ENCODE measurements at places on chromosomes 4 and X.

- no peak for DNase-seq
Observed at GRCh38 chr4:63302078-63302477, 1107.2 kb downstream of the TECRL start.

GRCh38 chr4:110198435-110199416 is at the start of gene ELOVL6:
Gene ELOVL6, minus strand, starts transcription at chr4:110198615. Its CDS starts 280 bp downstream, at chr4:110198335.
- peak; percentile 81 for DNase-seq

- DNase-seq, result no peak
Observed at GRCh38 chr4:87542734-87543312, 13.6 kb upstream of the SPARCL1 start.

DNA sequence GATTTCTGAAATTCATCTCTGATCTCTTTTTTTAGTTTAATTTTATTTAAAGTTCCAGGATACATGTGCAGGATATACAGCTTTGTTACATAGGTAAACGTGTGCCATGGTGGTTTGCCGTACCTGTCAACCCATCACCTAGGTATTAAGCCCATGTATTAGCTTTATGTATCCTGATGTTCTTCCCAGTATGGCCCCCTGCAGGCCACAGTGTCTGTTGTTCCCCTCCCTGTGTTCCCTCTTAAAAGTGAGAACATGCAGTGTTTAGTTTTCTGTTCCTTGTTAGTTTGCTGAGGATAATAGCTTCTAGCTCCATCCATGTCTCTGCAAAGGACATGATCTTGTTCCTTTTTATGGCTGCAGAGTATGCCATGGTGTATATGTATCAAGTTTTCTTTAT is 153.2 kb downstream of the RAPGEF2 start:
- no peak for DNase-seq

DNA sequence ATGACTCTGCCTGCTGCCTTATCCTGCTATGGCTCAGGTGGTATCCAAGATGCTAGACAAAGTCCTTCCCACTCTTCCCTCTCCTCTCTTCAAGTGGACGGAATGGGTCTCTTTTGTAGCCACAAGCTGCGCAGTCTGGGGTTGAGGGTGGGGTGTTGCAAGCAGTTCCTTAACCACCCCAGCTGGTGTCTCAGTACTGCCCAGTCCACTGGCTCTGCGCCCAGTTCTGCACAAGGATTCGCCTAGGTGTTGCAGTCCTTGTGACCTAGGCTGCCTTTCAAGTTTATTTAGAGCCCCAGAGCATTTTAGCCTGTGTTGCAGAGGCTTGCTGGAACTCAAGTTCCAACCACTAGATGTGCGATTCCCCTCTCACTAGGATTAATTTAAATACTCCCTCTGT is 120.7 kb downstream of the NEXMIF start:
- DNase-seq, result no peak

DNA sequence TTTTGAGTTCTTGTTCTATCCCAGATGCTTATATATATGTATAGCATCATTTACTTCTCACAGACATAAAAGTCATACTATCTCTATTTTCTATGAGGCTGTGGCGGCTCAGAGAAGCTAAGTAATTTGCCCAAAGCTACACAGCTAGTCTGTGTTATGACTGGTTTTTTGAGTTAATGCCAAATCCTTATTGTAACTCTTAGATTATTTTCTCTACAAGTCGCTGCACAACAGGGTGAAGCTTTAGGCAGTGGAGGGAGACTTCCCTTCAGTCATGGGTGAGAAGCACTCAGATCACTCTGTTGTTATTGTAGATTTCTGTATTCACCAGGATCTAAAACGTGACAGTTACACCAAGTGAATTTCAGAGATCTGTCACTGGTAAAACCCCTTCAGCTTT is 48.1 kb downstream of the WWC2 start:
- no peak for DNase-seq

DNA sequence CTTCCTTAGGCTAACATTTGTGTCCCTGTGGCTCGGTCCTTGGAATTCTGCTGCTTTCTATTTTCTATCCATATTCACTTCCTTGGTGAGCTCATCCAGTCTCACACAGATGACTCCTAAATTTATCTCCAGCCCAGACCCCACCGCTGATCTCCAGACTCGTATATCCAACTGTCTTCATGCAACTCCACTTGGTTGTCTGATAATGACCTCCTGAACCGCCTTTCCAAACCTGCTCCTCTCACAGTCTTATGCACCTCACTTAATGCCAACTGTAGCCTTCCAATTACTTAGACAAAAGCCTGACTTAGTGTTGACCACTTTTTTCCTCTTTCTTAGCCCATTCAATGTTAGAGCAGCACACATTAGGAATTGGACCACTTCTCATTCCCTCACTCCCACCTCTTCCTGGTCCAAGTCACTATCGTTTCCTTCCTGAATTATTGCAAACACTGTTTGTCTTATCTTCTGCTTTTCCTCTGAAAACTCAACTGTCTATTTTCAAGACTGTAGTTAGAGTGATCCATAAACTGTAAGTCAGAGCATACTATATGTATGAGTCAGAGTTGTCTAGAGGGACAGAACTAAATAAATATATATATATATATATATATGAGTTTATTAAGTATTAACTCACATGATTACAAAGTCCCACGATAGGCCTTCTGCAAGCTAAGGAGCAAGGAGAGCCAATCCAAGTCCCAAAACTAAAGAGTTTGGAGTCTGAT is 292.5 kb downstream of the UNC5C start:
- DNase-seq, result no peak

- no peak for DNase-seq
Observed at GRCh38 chr4:182413550-182413949, 170.3 kb downstream of the TENM3 start.

DNA sequence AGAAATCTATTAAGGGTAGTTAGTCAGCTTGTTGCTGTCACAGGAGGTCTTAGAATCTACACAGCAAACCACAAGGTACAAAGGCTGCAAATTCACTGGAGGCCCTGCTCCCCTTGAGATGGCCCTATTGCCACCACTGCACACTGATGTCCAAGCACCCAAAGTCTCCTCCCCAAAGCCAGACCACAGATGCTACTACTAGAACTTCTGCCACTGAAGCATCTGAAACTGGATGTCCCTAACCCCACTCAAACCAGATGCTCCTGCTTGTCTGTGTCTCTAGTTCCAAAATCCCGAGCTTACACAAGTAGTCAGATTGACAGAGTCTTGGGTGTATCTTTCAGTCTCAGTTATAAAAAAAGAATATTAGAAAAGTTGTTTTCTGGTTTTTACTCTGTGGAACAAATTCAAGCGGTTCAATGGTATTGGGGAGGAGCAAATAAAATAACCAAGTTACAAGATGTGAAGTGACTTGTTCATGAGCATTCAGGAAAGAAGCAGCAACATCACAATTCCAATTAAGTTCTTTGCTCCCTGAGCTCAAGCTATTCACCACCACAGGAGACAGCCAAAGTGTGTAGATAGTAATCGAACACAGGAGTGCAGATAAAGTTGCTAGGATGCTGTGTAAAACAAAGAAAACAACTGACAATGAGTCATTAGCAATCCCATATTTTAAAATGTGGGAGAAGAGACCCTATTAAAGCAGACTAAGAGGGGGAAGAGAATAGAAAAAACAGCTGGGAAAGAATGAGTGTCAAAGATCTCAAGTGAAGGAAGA is 352.3 kb downstream of the PDGFC start:
- no peak for DNase-seq

- no peak for DNase-seq
Observed at GRCh38 chr4:168715896-168716295, 219.0 kb downstream of the PALLD start.

- peak; percentile 69 for DNase-seq
Observed at GRCh38 chrX:22686138-22686541, 313.6 kb upstream of the DDX53 start.

- no peak for DNase-seq
Observed at GRCh38 chrX:45859407-45859806, 658.7 kb upstream of the DIPK2B start.

DNA sequence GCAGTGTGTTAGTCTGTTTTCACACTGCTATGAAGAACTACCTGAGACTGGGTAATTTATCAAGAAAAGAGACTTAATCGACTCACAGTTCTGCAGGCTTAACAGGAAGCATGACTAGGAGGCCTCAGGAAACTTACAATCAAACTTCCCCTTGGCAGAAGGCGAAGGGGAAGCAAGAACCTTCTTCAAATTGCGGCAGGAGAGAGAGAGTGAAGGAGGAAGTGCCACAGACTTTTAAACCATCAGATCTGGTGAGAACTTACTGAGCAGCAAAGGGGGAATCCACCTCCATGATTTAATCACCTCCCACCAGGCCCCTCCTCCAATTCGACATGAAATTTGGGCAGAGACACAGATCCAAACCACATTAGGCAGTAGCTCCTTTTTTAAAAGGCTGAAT is 59.2 kb upstream of the LEF1 start:
- DNase-seq, result no peak

- DNase-seq, result peak; percentile 48
Observed at GRCh38 chrX:153883163-153883843, 2.7 kb downstream of the L1CAM start.

- no peak for DNase-seq
Observed at GRCh38 chr4:152334931-152335330, 201.0 kb downstream of the FBXW7 start.

- DNase-seq, result no peak
Observed at GRCh38 chr4:133801883-133802282, 399.7 kb downstream of the PABPC4L start.

DNA sequence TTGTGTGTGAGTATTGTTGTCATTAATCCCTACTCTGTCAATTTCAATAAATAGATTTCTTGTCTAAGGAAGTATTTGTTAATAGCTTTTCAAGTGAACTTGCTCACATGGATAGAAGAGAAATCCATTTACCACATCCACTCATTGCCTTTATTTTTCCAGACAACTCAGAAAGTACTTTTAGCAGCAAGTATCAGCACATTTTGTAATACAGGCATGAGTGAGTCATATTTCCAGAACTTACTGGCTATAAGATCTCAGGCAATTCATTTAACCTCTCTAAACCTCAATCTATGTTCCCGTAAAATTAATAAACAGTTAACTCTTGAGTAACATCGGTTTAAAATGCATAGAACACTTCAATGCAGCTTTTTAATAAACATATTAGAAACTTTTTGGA is 317.9 kb upstream of the PCDH7 start:
- DNase-seq, result no peak

DNA sequence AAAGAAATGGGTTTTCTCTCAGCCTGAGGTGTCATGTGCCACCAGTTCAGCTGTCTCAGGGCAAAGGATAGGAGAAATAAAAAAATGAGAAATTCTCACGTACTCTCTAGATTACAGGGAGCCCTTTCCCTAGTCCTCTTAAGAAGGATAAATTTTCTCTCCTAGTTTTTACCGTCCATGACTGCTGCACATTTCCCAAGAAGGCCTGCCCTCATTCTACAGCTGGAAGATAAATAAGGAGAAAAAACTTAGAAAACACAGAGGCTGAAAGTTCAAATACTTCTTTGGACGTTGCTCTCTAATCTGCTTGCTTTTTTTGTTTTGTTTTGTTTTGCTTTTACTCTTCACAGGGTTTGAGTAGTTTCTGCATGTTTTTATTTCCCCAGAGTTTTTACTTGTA is 211.9 kb downstream of the DCAF12L2 start:
- DNase-seq, result no peak

GRCh38 chr4:156710365-156711192 is 261.0 kb downstream of the PDGFC start:
- no peak for DNase-seq

DNA sequence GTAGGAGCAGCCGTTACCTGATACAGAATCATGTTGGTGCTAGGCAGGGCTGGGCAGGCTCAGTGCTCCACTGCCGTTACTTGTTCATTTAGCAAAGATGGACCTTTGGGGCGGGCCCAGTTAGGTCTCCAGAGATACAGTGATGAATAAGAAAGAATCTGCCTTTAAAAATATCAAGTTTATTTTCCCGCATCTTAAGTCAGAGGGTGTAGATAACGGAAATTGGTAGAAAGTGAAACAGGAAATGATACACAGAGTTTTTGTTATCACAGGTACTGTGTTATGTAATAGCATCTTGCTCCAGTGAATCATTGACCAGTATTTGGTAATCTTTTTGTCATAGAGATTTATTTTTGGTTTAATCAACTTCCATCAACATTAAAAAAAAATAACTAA is 5.5 kb downstream of the TMEM131L start:
- DNase-seq, result no peak

DNA sequence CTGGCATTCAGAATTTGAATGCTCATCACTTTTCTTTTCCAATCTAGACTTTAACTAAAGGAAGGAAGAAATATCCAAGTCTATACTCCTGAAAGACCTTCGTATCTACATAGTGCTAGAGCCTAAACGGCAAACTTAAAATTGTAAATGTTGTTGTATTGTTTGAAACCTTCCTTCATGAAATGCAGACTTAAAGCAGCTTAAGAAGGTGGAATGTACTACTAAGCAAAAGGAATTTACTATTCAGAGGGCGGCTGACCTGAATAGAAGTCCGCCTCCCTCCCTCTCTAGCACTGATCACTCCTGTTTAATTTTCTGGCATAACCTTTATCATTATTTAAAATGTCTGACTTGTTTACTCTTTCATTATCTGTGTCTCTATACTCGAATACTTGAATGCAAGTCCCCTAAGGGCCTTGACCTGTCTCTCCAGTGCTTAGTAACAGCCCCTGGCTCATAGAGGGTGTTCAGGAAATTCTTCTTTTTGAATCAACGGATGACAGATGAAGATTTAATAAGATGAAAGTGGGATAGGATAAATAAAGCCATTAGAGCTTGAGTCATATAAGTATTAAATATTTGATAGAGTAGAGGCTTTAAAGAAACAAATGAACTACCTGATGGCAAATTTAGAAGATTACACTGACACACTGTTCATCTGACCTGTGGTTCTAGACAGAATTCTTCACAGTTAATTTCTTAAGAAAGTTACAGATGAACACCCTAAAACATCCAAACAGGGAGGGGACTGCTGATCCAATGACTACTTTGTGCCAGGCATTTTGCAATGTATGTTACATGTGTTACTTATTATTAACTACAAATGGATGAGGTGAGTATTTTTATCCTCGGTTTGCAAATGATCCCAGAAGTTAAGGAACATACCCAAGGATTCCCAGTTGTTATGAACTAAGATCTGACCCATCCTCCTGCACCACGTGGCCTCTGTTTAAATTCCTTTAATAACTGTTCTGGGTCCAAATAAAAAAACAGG is 20.2 kb upstream of the RBPJ start:
- DNase-seq, result no peak

- no peak for DNase-seq
Observed at GRCh38 chr4:6724421-6725111, 8.6 kb downstream of the BLOC1S4 start.

DNA sequence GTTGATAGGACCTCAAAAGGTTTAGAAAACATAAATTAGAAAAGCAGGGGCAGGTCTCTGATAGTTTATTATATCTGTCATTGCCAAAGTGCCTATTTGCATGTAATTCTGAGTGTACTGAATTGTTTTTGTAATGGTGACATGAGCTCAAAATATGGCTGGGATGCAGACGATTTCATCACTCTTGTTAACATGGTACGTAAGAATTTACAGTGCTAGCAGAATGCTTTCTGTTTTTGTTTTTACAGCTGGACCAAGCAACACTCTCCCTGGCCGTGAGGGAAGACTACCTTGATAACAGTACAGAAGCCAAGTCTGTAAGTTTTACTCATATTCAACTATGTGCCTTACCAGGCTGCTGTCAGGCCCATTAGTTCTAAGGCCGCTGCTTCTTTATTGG is 58.1 kb downstream of the PHEX start:
- DNase-seq, result no peak
